ENCODE measurements at places on chromosomes 4 and X.

DNA sequence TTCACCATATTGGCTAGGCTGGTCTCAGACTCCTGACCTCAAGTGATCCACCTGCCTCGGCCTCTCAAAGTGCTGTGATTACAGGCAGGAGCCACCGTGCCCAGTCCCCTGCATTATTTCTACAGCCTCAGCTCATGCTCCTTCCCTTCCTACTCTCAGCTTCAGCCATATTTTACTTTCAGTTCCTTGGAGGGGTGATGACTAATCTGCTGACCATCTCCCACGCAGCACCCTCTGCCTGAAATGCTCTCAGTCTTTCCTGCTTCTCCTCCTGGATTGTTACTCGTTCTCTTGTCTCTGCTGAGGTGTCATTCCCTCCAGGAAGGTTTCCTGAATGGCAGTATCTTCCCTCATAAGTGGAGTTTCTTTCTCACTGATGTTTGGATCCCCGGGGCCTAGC is 63.3 kb downstream of the MOSPD2 start:
- DNase-seq = peak; percentile 22

DNA sequence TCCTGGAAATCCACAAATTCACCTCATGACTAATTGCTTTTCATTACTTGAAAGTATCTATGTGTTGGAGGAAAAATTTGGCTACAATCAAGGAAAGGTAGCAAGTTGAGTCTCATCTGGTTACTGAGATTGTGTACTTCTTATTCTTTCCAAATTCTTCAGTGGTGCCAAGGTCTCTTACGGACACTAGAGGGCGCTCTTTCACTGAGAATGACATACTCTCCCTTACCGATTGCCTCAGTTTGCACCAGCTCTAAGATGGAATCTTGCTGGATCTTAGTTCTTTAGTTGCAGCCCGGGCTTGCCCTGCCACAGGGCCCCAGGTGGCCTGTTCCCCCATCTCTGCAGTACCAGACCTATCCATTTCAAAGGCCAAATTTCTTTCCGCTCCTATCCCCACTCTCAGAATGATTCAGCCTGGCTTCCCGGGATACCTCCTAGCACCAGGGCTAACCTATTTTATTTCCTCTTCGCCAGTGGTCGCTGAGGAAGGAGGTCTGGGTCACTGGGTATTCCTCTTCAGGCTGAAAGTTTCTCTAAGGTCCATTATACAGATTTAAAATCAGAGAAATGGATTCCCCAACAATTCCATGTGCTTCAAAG is 24.6 kb upstream of the GPR50 start:
- no peak for DNase-seq

DNA sequence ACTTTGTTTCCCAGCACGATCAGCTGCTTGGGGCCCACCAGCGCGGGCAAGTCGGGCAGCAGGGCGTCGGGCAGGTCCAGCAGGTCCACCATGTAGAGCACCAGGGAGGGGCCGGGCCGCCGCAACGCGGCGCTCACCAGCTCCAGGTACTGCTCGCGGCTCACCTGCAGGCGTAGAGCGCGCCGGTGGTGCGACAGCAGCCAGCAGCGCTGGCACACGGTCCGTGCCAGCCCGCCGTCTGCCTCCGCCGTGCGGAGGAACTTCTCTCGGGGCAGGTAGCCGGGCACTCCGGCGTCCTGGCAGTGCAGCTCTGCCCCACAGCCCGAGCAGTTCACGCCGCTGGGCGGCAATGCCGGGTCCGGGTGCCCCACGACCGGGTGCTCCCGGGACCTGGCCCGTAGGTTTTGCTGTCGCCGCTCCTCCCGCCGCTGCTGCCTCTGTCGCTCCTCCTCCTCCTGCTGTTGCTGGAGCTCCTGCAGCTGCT is 527 bp downstream of the NOA1 start:
- no peak for DNase-seq

- DNase-seq = no peak
These were observed 114.6 kb upstream of the PUDP start for GRCh38 chrX:7262551-7262950.

GRCh38 chr4:98672583-98673287 is 14.3 kb upstream of the TSPAN5 start:
- no peak for DNase-seq

DNA sequence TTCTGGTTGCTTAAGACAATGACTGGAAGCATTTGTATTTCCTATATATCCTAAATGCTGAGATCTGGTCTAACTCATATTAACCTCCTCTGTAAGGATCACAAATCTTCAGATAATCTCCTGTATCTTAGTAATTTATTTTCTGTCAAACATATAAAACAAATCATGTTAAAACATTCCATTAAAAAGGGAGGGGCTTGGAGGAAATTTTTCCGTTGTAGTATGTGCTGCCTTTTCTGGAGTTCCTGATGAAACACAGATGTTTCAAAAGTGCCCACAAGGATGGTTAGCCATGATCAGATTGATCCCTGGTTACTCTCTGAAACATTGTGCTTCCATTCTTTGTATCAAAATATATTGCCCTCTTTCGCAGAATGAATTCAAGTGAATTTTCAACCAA is 182.1 kb downstream of the TENM3 start:
- no peak for DNase-seq

DNA sequence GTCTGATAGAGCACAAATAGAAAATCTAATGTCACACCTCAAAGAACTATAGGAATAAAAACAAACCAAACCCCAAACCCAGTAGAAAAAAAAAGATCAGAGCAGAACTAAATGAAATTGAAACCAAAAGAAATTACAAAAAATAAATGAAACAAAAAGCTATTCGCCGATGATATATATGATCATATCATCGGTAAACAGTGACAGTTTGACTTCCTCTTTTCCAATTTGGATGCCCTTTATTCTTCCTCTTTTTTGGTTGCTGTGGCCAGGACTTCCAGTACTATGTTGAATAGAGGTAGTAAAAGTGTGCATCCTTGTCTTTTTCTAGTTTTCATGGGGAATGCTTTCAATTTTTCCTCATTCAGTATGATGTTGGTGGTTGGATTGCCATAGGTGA is 215.3 kb upstream of the AR start:
- DNase-seq = no peak

DNA sequence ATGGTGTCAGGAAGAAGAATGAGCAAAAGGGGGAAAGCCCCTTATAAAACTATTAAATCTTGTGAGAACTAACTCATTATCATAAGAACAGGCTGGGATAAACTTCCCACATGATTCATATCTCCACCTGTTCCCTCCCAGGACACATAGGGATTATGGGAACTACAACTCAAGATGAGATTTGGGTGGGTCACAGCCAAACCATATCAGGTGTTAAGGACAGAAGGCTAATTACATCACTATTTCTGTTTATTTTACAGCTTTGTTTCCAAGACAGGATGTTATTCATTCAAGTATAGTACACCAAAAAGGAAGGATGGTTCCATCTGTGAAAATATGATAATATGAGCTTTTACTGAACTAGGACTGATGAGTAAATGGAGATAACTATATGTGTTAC is 63.7 kb upstream of the ARSJ start:
- DNase-seq = no peak

DNA sequence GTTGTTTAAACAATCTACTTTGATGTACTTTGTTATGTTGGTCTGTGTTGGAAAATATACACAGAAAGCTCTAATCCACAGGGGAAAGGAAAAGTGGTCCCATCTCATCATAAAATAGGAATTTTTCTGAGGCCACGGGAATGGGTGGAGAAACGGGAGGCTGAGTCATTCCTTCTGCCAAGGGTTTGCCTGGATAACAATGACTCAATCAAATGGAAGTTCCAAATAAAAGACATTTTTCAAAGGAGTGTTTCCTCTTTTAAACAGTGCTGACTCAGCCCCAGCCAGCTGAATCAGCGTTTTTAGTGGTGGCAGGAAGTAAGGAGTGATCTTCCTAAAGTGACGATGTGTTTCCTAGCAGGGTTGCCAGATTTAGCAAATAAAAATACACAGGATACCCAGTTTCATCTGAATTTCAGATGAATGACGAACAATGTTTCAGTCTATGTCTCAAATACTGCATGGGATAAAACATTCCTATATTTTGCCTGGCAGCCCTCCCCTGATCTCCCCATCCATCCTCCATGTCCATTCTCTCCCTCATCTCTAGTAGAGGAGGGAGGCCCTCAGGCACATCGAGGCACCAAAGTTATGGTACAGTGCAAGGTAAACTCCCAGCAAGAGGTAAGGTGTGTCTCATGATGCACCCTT is 345.4 kb upstream of the GATB start:
- DNase-seq = peak; percentile 63
